ENCODE measurements at places on chromosomes 13 and 19. TPM values are rescaled to one million over a fixed set of nuclear protein-coding genes. Genes with fewer than 3 reads are reported as not detected.

Gene PTPRH
- 2.0 TPM for total RNA-seq

Gene KLK6
- not detected for total RNA-seq

GRCh38 chr19:17091758-17092333 lies 16.3 kb downstream of the MYO9B start:
- DNase-seq = no peak

DNA sequence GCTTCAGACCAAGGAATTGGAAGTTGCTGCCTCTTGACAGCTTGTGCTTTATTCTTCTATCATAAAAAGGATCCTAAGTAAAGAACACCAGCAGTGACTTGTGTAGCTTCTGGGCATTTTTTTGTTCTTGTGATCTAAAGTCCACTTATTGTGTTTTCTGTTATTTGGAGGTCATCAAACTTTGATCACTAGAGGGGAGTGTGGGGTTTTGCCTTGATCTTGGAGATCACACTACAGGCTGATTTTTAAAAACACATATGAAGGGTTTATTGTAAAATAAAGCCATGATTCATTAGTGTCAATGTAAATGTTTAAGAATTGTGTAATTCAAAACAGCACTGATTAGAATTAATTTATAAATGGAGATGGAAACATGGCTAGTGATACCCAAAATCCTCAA lies 328.7 kb upstream of the EDNRB start:
- DNase-seq = no peak

GRCh38 chr19:47404334-47405196 lies 14.8 kb downstream of the MEIS3 start:
- DNase-seq = no peak

Data from SJSA1 (cell line).